ENCODE measurements at places on chromosomes 2 and 18. TPM values are rescaled to one million over a fixed set of nuclear protein-coding genes. Genes with fewer than 3 reads are reported as not detected.
A peak's percentile ranks its signal among the peaks of the same experiment; 100 is the strongest.

DNA sequence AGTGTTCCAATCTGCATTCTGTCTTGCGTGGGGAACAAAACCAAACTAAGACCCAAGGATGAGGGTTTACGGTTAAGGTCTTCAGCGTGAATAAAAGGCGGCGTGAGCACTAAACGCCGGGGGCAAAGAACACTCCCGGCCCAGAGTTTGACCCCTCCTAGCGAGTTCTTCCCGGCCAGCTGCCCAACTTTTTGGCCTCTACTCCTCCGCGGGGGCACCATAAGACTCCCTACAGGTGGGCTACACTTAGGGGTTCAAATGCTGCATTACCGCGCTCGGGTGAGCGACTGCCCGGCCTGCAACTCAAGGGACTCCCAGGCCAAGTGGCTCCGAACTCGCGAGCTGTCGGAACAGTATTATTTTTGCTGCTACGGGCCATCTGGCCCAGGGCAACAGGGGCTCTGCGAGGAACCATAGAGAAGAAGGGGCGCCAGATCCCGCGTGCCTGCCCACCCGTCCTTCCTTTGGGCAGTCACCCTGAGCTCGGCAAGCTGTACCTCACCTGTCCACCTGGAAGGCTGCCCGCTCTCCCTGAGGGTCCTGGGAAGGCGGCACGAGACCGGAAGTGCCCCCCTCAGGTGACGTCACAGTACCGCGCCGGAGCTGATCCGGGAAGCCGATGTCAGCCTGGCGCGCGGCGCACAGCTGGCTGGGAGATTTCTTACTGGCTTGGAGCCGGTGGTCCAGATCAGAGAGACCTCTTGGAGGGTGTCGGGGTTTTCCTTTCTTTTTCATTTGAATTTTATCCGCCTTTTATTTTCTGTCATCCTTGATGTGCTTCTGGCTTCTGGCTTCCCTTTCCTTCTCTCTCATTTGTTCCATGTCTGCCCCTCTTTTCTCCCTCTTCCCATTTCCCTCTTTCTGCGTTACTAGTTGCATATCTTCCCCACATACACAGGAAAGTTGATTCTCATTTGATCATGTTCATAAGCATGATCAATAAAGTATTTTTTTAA, at the start of gene LDAH:
TSS of gene LDAH (minus strand) at position 567 of the 956 bp plus-strand sequence. CDS start 21,638 bp downstream, outside the sequence.
- ATAC-seq = peak; percentile 70

DNA sequence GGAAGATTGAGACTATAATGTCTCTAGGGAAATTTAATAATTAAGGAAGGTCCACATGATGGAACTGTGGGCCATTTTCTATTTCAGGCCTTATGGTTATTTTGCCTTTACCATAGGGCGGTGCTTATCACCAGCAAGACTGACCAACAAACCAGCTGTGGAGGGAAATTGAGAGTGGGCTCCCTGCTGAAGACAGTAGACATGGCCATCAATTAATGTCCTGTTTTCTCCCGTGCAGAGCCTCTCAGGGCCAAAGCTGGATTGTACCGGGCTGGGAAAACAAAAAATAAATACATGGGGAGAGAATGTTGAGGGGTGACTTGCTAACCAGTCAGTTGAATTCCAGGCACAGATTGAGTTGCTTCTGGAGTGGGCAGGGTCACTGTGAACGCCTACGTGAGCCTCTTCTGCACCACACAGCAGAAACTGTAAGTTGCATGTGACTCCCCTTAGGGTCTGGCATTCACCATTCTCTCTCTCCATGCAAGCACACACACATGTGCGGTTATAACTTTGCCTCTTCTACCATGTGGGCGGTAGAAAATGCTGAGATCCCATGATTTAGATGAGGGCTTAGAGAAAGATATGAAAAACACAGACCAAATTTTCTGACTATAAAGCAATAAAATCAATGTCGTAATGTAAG, 128.5 kb downstream of the COPS8 start:
- no peak for ATAC-seq

DNA sequence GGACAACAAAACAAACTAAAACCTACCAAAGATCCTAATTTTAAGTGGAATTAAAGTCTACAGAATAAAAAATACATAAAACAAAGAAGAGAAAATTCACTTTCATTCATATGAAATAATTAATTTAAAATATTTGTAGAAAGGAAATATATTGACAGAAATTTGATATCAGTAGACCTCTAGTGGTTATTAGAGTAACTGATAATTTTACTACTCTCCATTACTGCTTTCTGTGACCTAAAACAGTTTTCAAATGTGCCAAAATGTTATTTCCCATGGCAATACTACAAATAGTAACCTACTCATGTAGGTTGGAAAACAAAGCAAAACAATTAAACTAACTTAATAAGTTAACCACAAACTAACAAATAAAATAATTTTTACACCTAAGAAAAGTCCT, 147.1 kb downstream of the NOL4 start:
- no peak for ATAC-seq

DNA sequence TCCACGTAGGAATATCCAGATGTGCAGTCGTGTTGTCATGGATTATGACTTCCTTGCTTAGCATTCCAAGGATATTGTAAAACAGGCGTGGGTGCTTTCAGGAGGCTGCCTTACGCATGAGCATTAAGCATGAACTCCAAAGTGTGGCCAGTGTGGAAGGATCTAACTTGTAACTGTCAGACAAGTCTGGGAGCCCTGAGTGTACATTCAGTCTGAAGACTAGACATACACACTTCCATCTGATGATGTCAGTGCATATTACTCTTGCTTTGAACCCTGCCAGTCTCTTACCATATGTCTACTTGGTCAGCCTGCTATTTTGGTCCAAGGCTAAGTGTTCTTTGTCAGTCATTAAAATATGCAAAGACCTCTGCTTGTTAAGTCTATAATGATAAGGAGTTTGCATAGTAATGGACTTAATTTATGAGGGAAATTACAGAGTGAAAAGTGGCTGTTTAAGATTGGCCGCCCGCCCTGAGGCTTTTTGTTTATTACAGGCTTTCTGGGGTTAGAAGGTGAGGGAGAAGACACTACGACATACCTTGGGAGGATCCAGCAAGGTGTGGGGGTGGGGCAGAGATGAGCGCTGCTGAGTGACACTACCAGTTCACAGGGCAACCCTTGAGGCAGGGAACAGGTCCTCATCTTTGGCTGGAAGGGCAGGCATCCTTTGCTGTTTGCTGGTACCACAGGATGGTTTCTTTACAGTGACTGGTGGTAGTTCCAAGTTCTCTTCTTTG, 48.3 kb downstream of the CABLES1 start:
- no peak for ATAC-seq

The ACADL gene
- not detected for total RNA-seq

The PELI1 gene
- total RNA-seq = 57.4 TPM

The ARHGEF33 gene
- total RNA-seq = not detected

The RAB31 gene
- 0.69 TPM for total RNA-seq

The M1AP gene
- total RNA-seq = not detected

The NAT8 gene
- not detected for total RNA-seq

The RAB11FIP5 gene
- 29.9 TPM for total RNA-seq

The ARHGAP28 gene
- not detected for total RNA-seq

The SH3RF3 gene
- total RNA-seq = 0.05 TPM

The ITGB1BP1 gene
- total RNA-seq = 109 TPM

The PCARE gene
- not detected for total RNA-seq

The UGT1A7 gene
- total RNA-seq = not detected
